ENCODE measurements at places on chromosomes 12 and 14.

DNA sequence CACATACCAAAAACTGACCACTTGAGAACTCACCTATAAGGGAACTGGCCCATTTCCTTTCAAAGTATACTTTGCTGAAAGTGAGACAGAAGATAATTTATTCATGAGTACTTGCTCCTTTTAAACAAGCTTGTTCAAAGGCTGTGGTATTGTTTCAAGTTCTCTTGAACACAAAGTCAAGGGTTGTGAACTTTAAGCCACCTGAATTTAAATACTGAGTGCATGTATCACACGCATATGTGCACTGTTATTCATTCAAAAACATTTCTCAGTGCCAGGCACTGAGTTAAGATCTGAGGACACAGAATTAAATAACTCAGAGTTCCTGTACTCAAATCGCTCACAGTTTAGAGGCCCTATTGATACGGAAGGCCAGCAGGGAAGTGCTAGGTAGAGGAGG, 19.1 kb upstream of the LDHB start:
- no peak for DNase-seq

DNA sequence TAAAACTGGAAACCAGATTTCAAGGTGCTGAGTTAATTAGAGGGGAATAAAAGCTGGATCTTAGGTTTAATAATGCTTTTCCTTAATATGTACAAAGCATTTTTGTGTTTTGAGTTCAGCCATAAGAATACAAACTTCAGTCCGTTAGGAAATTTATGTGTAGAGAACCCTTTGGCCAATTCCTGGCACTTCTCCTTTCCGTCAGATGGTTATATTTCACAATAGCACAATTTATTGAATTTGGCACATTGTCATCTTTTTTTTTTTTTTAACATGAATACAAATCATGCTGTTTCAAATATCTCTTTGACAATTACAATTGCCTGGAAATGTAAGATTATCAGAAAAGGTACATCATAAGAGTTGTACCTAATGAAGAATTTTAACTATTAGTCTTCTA, 56.2 kb upstream of the DDHD1 start:
- no peak for DNase-seq

GRCh38 chr12:7787574-7788293, 1.5 kb upstream of the NANOG start:
- DNase-seq, result no peak

DNA sequence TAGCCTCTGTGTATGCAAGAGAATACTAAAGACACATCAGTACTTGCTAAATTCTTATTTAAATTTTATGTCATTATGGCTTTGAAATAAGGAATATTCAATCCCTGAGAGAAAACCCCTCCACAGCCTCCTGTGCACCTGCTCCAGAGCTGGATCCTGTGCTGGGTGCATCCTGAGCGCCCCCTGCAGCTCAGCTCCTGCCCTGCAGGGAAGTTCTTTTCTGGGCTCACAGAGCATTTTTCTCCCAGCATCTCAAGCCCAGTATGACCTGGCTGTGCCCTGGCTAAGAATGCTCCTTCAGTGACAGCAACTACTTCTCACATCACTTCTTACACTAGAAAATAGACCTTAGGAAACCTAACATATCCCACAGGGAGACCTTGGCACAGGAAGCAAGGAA, 1211.7 kb downstream of the TMEM121 start:
- DNase-seq, result no peak

- no peak for DNase-seq
Measured at GRCh38 chr14:96085369-96085768, 46.2 kb downstream of the C14orf132 start.

GRCh38 chr12:95215949-95216348, 1.3 kb downstream of the FGD6 start:
- no peak for DNase-seq

- DNase-seq, result no peak
Measured at GRCh38 chr12:90974286-90974685, 19.3 kb upstream of the CCER1 start.

GRCh38 chr12:65464930-65465329, 186.4 kb downstream of the MSRB3 start:
- DNase-seq, result no peak

DNA sequence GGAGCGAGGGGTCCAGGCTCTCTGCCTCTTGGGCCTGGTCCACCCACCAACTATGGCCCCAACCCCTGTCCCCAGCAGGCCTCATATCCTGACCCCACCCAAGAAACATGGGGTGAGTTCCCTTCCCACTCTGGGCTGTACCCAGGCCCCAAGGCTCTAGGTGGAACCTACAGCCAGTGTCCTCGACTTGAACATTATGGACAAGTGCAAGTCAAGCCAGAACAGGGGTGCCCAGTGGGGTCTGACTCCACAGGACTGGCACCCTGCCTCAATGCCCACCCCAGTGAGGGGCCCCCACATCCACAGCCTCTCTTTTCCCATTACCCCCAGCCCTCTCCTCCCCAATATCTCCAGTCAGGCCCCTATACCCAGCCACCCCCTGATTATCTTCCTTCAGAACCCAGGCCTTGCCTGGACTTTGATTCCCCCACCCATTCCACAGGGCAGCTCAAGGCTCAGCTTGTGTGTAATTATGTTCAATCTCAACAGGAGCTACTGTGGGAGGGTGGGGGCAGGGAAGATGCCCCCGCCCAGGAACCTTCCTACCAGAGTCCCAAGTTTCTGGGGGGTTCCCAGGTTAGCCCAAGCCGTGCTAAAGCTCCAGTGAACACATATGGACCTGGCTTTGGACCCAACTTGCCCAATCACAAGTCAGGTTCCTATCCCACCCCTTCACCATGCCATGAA, 8.6 kb downstream of the ARHGAP9 start:
- DNase-seq, result no peak

- DNase-seq, result no peak
Measured at GRCh38 chr14:73489481-73490175, 1.1 kb upstream of the RIOX1 start.

GRCh38 chr12:107912421-107913004, 138.0 kb downstream of the ASCL4 start:
- peak; percentile 59 for DNase-seq

GRCh38 chr14:103111232-103111868, 11.9 kb upstream of the TNFAIP2 start:
- no peak for DNase-seq

- DNase-seq, result no peak
Measured at GRCh38 chr14:73794146-73794545, 57.5 kb upstream of the PTGR2 start.

DNA sequence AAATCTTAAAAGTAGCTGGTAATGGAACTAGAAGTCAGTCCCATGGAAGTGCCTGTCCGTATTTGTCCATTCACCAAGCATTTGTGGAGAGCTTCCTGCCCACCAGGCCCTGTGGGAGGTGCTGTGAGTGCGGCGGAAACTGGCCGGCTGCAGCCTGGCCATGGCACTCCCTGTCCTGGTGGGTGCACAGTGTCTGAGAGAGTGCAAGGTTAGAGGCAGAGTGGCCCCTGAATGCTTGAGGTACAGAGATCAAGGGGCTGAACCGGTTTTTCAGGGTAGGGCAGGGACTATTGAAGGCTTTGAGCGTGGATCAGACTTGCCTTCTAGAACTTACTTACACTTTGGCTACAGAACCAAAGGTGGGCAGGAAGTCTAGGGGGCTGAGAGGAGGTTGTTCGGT, 92.9 kb downstream of the ESR2 start:
- no peak for DNase-seq

GRCh38 chr14:91078095-91078737, 17.8 kb upstream of the RPS6KA5 start:
- no peak for DNase-seq

GRCh38 chr14:28765831-28766468, 637 bp upstream of the FOXG1 start:
- peak; percentile 88 for DNase-seq

GRCh38 chr14:50758945-50759344, 72.0 kb downstream of the NIN start:
- DNase-seq, result no peak

DNA sequence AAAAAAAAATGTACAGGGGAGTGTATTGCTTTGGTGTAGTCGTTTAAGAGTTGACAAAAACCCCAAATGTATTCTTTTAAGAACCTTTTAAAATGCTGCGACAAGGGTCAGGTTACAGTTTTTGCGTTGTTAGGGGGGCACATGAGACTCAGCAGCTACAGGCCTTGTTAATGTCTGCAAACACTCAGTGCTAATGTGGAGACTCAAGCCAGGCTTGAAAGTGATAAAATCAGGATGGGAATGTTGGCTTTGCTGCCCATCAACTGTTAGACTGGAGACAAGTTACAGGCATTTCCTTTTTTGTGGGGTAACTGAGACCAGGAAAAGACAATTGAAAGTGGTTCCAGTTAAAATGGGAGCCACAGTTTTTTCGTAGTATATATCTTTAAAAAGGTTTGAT, 84.8 kb downstream of the PRKCH start:
- peak; percentile 50 for DNase-seq

DNA sequence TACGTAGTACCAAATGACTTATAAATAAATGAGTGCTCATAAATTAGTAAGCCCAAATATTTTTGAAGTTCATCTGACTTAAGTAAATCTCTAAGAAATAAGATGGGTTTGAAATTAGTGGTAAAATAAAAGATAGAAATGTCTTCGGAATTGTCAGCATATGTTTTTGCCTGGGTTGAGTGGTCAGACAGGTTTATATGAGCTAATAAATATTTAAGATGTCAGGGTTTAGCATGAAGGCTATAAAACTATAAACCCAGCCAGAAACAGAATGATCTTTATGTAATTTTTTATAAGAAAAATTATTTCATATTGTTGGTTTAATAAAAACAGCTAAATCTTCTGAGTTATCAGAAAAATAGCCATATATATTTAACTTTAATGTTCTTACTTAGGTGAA, 37.3 kb downstream of the JAG2 start:
- DNase-seq, result no peak
